ENCODE measurements at places on chromosomes 4 and X.

DNA sequence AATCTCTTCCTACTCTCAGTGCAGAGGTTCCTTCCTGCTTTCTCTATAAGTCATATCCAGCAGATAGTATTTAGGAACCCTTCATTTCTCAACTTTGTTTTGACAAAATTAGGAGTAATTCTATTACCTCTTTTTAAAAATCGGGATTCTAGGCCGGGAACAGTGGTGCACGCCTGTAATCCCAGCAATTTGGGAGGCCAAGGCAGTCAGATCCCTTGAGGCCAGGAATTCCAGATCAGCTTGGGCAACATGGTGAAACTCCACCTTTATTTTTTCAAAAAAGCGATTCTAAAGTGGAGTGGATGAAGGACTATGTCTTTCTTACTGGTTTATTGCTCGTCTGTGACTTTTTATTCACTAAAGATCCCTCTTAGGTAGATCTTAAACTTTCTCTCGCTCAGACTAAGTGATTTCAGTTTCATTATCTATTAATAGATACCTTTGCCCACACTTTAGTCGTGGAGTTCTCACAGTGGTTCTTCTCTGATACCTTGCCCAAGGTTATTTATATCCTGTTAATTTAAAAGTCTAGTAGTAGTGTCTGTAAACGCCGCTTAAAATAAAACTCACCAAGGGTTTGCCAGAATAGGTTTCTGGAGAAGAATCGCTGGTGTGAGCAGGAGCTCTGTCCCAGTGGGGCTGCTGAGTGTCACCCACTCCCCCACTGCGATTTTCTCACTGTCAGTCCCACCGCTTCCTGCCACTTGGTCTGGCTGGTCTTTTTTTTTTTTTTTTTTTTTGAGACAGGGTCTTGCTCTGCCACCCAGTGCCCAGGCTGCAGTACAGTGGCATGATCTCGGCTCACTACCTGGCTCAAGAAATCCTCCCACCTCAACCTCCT is 27.0 kb upstream of the TMEM131L start:
- peak; percentile 59 for DNase-seq

DNA sequence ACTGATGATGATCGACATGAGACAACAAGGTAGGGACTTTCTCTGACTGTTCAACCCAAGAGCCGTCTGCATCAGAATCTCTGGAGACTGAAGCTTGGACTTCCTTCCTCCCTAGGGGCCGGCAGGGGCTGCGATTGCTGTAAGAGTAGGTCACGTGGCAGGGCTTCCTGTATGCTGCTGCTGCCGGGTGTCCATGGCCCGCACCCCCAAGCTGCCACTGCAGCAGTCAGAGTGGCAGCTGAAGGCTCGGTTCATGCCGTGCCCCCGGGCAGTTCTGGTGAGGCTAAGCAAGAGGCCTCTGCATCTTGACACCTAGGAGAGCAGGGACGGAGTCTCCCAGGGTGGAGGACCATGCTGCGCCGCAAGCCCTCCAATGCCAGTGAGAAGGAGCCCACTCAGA is at the start of gene SASH3:
Gene SASH3, plus strand, starts transcription at position 203 of the 400 bp plus-strand sequence. Its CDS starts 149 bp downstream, at position 352.
- peak; percentile 68 for DNase-seq

DNA sequence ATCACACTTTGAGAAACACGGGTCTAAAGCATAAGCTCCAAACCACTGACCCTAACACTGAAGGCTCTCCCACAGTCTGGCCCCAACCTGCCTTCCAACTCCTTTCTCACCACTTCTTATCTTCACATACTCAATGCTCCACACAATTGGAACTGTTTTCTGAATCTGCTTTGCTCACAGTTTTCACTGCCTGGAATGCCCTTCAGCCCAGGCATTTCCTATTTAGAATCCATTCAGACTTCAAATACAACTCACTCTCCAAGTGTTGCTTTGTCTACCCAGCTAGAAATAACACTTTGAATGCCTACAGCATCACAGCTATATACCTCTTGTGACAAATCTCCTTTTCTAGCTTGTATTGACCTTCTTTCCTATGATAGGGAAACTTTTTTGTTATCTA is 10.2 kb downstream of the OTUD4 start:
- no peak for DNase-seq

GRCh38 chr4:82171531-82172155 is 202.1 kb downstream of the HNRNPD start:
- no peak for DNase-seq

GRCh38 chr4:158782551-158783360 is 13.9 kb downstream of the FNIP2 start:
- DNase-seq: no peak

- DNase-seq: peak; percentile 13
Observed at GRCh38 chrX:7147413-7147977, at the start of gene STS. Gene STS, plus strand, starts transcription at chrX:7147712. Its CDS starts 105,488 bp downstream, at chrX:7253200.
